NCI-H2227 treated with DMSO at 0.1 percent for 48 hours (cell line): ENCODE measurements at places on chromosomes 11 and 22.

GRCh38 chr11:56917708-56918400 is 70.9 kb upstream of the OR5AK2 start:
- no peak for DNase-seq

GRCh38 chr11:109043315-109043714 is 378.4 kb downstream of the DDX10 start:
- no peak for DNase-seq

GRCh38 chr11:27557226-27557625 is 50.7 kb upstream of the LIN7C start:
- DNase-seq, result no peak

DNA sequence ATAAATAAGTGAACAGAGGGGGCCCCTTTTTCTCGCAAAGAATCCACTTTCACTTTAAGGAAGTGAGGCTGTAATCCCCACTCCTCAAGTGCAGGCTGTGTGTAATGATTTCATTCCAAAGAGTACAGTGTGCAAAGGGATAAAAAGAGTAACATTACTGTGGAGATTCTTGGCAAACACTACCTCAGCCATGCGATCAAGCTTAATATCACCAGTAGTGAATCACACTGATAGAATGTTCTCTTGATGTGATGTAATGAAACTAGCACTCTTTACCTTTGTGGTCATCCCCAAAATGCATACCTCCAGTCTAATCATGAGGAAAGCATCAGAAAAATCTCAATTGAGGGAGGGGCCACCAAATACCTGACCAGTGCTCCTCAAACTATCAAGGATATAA is 246.1 kb upstream of the CHORDC1 start:
- DNase-seq, result no peak

DNA sequence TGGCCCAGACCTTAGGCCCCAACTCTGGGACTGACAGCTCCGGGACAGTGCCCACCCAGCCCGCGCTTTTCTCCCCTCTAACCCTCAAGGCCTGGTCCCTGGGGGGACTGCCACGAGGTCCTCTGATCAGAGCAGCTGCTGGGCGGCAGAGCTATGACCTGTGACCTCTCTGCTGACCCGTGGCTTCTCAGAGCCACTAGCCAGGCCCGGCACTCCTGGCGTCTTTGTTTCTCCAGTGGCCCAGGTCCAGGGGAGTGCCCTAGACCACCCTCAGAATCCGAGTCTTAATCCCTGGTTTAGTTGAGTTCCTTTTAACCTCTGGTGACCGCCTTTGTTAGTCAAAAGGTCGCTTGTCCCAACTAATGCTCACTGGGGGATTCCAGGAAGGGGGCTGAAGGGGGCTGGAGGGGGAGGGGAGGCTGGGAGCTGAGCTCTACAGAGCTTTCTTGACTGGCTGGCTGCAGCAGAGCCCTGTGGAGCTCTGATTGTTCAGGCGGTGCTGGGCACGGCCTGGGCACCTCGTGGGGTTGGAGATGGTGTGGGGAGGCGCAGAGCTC is 1.2 kb downstream of the FBLN1 start:
- no peak for DNase-seq

- no peak for DNase-seq
Measured at GRCh38 chr11:114813189-114813718, 134.9 kb downstream of the NXPE2 start.

- no peak for DNase-seq
Measured at GRCh38 chr11:125952973-125953372, 7.1 kb downstream of the VSIG10L2 start.

GRCh38 chr11:64472593-64473455 is 113.9 kb downstream of the RPS6KA4 start:
- DNase-seq, result no peak

- DNase-seq, result no peak
Measured at GRCh38 chr11:8634498-8634897, 40.5 kb upstream of the STK33 start.

- DNase-seq, result peak; percentile 2
Measured at GRCh38 chr11:115112754-115113153, 391.5 kb downstream of the CADM1 start.

GRCh38 chr22:19757985-19758895 is 2.3 kb upstream of the TBX1 start:
- no peak for DNase-seq

DNA sequence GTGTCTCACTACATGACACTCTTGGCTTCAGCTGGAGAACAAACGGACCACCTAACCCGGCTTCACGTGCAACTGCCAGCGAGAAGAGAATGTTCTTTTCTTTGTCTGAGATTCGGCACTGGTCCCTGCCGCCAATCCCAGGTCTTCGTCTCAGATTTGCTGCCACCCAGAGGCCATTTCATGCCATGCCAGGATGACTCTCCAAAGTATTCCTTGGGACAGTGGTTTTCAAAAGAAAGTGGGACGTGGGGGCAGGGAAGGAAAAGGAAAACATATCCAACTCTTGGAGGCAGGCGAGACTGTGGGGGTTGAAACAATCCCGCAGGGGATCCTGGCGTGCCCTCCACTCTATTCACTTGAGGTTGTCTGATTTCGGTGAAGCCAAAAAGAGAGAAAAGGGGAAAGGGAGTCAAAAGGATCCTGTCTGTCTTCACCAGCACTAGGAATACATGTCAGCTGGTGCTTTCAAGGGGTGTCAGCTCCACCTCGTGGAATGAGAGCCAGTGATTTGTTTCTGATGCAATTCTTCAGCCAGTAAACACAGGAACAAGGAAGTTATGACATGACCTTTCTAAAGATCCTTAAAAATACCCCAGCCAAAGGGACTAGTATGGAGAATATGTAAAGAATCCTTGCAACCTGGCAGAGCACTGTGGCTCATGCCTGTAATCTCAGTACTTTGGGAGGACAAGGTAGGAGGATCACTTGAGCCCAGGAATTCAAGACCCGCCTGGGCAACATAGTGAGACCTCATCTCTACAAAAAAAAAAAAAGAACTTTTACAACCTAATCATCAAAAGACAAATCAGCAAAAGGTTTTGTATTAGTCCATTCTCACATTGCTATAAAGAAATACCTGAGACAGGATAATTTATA is 41.0 kb upstream of the APLNR start:
- DNase-seq, result peak; percentile 69

DNA sequence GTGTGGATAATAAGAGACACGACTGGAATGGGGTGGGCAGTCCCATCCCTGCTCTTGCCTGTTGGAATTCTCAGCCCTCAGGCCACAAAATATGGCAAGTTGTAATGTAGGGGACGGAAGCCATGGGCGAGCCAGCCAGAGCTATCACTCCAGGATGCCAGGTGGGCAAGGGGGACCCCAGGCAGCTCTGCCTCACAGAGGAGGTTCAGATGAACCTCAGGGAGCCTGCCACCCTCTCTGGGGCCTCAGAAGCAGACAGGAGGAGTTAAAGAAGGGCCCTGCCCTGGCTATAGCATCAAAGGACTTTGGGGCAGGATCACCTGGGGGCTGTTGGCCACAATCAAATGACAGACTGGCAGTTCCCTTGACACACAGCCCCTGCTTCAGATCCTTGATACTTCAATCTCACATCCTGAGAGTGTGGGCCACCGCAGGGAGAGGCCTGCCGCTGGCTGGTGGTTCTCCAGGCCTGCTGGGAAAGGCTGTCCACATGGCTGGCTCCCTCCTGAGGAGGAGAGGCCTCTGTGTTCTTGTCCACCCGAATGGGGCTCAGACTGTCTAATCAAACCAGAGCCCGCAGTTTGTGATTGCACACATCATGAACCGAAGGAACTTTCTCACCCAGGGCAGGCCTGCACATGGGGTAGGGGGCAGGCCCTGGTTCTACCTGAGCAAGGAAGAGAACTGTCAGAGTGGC is 31.4 kb downstream of the IGLL1 start:
- no peak for DNase-seq

DNA sequence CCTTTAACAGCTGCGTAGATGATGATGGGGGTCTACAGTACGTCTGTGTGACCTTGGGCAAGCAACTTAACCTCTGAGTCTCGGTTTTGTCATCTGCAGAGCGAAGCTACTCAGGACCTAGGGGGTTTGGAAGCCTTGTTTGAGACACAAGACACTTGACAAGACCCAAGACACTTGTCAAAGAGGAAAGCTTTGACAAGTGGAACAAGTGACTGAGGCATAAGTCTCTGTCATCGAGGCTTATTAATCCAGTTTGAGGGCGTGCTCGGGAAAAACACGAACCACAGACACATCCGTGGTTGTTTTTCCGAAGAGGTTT is 732 bp upstream of the PC start:
- DNase-seq, result no peak

DNA sequence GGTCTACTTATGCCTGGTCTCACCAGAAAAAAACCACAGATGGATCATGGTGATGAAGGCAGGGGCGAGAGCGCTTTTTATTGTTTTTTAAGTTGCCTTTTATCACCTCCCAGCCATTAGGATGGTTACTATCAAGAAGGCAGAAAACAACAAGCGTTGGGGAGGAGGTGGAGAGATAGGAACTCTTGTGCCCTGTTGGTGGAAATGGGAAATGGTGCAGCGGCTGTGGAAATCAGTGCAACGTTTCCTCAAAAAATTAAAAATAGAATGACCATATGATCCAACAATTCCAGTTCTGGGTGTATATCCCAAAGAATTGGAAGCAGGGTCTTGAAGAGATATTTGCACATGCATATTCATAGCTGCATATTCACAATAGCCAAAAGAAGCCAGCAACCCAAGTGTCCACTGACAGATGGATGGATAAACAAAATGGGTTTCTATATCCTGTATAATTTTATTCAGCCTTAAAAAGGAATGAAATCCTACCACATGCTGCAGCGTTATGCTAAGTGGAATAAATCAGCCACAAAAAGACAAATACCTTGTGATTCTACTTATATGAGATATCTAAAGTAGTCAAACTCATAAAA is 20.5 kb upstream of the ACRV1 start:
- DNase-seq, result no peak

GRCh38 chr11:83355391-83355790 is 69.2 kb upstream of the CCDC90B start:
- DNase-seq, result no peak

- DNase-seq, result no peak
Measured at GRCh38 chr11:60866911-60867870, at the start of gene ZP1. ZP1 (plus strand) TSS chr11:60867542; CDS start chr11:60867562, 20 bp downstream.

GRCh38 chr11:109788948-109789490 is 304.2 kb upstream of the ZC3H12C start:
- DNase-seq, result no peak
